ENCODE measurements at places on chromosomes 13 and 19.
A peak's percentile ranks its signal among the peaks of the same experiment; 100 is the strongest.

DNA sequence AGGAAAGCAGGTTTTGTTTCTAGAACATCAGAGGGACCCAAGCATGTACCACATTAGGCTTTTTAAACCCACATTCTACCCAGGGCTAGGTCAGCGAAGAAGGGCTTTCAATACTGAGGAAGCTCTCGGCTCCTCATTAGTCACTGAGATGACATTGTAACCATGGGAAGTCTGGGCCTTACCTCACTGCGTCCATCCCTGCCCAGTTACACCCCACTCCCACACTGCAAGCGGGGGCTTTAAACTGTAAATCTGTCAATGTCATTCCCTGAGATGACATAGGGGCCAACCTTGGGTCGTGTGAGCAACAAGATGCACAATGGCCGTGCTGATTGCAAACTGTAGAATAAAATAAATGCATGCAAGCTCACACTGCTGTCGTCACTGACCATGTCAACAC, 21.7 kb upstream of the TFDP1 start:
- DNase-seq, result no peak

- DNase-seq, result peak; percentile 86
Measured at GRCh38 chr19:49637821-49638738, 1.9 kb downstream of the RRAS start.

GRCh38 chr13:34515201-34515600, 426.9 kb upstream of the NBEA start:
- DNase-seq, result no peak

DNA sequence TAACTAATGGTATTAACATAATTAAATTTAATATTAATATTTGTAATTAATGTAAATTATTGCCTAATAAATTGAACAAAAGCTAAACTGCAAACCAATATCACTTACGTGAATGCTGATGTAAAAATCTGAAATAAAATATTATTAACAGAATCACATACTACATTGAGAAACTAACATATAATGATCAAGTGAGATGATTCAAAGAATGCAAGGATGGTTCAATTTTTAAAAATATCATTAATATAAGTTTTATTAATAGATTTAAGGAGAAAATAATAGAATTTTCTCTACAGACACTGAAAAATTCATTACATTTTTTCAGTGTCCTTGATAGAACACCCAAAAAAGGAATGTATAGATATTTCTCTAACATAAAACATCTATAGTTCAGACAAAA, 23.5 kb upstream of the EBPL start:
- no peak for DNase-seq

DNA sequence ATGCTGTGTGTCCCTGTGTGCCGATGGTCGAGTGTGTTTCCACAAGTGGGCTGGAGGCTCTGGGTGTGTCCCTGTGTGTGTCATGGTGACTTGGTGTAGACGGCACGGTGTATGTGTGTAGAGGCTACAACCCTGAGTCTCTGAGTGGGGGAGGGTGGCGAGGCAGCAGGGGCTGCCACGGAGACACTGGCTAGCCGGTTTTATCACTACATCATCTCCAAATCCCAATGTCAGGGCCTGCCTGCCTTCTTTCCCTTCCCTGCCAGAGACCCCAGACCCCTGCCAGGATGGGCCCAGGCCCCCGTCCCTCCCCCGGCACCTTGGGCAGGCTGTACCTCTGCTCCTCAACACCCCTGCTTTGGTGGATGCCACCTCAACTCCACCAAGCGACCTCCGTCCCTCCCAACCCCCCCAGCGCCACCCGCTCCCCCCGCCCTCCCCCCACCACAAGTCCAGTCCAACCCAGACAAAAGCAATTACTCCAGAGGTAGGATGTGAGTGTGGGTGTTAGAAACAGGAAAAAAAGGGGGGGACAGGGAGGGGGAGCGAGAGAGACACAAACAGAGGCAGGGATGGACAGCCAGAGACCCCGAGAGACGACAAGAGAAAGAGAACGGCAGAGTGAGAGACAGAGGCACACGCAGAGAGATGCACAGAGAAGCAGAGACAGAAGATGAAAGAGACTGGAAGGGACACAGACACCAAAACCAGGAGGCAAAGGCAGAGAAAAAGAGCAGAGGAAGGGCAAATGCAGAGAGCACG, 21.6 kb upstream of the POU2F2 start:
- DNase-seq, result no peak

- DNase-seq, result no peak
Measured at GRCh38 chr13:85806553-85807175, 7.4 kb upstream of the SLITRK6 start.

Data from H9 (cell line).